CD8-positive, alpha-beta T cell (primary cell): ENCODE measurements at places on chromosomes 1 and 21.

- DNase-seq = no peak
Observed at GRCh38 chr1:156194300-156194652, 372 bp downstream of the SLC25A44 start.

DNA sequence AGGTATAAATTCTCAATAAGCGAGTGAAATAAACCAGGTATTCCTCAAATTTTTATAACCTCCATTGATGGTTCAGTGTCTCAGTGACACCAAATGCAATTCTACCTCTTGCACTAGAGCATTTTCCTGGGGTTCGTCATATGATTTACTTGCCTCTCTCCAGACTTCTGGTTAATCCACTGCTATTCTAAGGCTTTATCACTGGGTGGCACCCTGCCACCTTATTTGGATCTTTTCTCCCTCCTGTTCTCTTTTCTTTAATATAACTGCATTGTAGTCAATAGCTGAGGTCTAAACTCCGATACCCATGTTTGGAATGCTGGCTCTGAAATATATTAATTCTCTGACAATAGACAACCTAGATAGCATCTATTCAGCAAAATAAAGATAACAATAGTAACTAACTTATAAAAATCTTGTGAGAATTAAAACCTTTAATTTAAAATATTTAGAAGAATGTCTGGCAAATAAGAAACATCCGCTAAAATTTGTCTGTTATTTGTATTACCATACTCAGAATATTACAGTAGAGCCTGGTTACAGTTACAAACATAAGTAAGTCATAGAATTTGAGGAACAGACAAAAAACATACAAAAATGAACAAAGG, 436.4 kb downstream of the PLA2G4A start:
- no peak for DNase-seq

- DNase-seq = no peak
Observed at GRCh38 chr21:32682696-32683474, 44.9 kb downstream of the SYNJ1 start.

DNA sequence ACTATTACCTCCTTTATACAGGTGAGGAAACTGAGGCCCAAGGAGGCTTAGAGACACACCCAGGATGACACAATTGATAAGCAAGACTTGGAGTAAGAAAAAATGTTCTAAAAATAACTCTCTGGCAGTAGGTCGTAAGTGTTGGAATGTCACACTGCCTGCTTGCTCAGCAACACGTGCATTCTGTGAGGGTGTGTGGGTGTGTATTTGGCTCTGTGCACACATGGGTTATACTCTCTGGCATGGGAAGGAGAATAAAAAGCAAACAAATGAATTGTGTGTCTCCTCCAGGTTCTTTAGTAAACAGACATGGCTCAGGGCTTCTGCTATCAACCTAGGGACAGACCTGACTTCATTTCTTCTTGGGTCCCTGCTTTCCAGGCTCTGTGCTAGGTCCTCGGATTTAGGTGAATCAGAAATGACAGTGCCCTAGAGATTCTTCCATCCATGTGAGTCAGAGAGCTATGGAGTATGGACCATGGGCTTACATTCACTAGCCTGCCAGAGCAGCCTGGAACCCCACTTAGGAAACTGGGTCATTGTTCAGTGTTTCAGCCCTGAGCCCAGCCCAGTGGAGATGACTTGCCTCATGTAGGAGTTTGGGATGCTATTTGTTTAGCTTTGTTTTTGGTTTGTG, 72.4 kb downstream of the ELAVL4 start:
- no peak for DNase-seq

GRCh38 chr1:213017447-213018273, 2.0 kb upstream of the ANGEL2 start:
- no peak for DNase-seq

GRCh38 chr1:64474665-64475439, 4.9 kb downstream of the CACHD1 start:
- no peak for DNase-seq

- DNase-seq = no peak
Observed at GRCh38 chr1:181028615-181029014, 5.2 kb upstream of the MR1 start.

DNA sequence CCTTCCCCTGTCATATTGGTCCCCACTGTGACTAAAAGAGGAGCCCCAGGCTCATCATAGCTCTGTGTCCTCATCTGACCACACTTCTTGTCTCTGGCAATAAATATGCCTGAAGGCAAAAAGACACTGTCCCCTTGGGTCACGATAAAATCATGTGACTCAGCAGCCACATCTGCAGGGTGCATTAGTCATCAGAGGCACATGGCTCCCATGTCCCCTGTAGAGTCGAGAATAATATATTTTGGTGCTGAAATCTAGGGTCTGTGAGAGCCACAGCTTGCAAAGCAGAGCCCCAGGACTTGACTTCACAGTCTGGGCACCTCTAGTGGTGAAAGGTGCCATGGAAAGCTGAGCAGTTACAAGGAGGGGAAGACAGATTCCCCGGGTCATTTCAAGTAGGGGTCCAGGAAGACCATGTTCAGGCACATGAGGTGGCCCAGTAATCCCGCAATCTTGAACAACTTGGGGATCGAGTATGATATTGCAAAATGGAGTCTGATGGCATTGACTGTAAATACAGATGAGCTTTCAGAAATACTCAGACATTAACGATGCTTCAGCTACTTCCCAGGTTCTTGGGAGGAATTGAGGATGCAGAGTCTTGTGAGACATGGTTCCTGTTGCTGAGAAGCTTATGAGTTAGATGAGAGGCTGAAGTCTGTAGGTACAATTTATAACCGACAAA, 68.6 kb downstream of the SLC35F3 start:
- DNase-seq = no peak

- no peak for DNase-seq
Observed at GRCh38 chr1:10754568-10755329, 41.7 kb downstream of the CASZ1 start.

DNA sequence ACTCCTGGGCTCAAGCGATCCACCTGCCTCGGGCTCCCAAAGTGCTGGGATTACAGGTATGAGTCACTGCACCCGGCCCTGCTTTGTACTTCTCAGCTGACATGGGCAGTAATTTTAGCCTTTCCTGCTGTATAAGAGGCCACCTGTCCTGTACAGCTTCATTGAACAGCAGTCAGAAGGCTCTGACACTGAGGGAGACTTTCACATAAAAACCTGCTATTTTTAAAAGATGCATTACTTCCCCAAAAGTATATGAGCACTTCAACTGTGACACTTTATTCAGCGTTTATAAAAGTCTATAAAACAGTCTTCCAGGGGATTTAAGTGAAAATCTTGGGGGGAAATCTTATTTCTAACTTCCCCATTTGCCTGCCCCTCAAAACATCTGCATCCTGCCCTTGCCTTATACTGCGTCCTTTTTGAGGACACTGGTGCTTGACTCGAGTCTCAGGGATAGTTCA, 17.6 kb downstream of the RNU5D-1 start:
- DNase-seq = no peak

- no peak for DNase-seq
Observed at GRCh38 chr1:212153635-212154034, 118.1 kb downstream of the DTL start.

GRCh38 chr1:88730132-88730675, 46.1 kb downstream of the PKN2 start:
- DNase-seq = no peak

DNA sequence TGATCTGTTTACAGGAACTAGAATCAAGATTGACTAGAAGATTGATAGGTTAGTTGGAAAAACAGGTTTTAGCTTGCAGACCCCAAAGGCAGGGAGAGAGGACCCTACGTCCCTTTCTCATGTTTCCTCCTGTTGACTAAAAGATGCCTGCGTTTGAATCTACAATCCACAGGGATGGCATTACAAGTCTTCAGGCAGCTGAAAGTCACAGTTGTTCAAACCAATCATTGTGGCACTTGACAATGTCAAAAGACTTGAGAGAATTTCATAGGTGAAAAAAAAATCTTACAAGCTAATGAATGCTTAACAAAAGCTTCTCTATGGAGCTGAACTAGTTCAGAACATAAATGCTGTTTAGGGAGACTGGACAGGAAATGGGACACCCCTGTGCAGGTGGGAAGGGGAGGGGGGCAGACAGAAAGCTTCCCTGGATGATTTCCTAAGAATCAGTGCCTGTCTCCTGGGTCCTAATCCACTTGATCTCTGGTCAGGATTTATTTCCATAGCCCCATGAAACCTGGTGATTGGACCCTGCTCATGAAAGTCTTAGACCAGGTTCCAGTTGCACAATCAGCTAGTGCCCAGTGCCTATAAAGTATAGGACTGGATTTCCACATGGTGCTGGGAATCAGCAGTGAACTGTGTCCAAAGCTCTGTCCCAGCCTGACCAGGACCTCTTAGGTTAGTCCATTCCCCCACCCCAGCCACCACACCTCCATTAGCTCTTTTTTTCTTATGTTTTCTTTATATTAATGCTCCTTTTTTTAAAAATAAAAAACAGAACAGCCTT, 91.6 kb upstream of the BCAR3 start:
- no peak for DNase-seq

GRCh38 chr1:175679981-175680652, 63.3 kb downstream of the TNR start:
- no peak for DNase-seq
